ENCODE measurements at places on chromosomes 6 and 20.
A peak's percentile ranks its signal among the peaks of the same experiment; 100 is the strongest.

- no peak for DNase-seq
Observed at GRCh38 chr6:3561725-3562124, 104.9 kb upstream of the SLC22A23 start.

DNA sequence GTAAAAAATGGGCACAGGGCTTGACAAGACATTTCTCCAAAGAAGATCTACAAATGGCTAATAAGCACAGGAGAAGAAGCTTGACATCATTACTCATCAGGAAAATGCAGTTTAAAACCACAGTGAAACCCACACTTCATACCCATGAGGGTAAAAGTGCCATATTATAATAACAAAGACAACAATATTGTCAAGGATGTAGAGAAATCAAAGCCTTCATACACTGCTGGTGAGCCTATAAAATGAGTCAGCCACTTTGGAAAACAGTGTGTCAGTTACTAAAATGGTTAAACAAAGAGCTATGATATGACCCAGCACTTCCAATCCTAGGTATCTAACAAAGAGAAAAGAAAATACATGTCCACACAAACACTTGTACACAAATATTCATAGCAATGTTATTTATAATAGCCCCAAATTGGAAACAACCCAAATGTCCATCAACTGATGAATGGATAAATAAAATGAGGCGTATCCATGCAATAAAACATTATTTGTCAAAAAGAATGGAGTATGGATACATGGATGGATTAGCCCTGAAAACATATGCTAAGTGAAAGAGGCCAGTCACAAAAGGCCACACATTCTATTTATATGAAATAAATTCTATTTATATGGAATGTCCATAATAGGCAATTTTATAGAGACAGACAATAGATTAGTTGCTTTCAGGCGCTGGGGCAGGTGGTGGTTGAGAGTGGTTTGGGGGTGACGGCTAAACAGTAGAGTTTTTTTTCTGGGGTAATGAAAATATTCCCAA lies 11.5 kb upstream of the IL20RA start:
- no peak for DNase-seq

DNA sequence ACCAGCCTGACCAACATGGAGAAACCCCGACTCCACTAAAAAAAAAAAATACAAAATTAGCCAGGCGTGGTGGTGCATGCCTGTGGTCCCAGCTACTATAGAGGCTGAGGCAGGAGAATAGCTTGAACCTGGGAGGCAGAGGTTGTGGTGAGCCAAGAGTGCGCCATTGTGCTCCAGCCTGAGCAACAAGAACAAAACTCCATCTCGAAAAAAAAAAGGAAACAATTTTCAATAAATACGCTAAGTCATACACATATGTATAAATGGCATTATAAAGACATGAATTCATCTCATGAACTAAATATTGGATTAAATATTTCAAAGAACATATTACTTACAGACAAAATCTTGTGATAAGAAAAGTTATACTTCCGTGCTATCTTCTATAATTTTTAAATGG lies 2.9 kb downstream of the ARHGAP18 start:
- no peak for DNase-seq

DNA sequence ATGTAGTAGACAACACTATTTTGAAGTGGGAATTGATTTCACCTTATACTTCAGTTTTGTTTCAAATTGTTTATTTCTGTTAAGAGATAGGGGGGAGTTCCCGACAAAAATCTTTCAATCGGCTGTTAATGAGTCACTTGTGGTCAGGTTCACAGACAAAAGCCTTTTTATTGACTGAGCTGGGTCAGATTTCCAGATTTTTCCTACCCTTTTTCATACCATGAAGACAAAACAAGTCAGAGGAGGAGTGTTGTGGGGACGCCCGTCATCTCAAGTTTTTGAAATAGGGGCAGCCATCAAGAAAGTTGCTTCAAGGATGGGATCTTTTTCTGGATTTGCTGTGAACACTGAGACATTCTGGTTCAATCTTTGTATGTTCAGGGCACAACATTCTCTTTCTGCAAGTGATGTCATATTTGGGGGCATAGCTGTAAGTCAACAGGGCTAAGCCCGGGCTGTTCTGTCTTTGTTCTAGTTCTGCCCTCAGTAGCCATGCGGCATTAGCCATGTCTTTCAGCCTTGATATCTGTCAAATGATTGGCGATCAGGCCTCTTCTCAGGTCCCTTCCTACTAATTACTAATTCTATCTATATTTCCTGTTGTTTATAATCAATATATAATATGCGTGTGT lies 496.0 kb upstream of the MARCKS start:
- DNase-seq = no peak

DNA sequence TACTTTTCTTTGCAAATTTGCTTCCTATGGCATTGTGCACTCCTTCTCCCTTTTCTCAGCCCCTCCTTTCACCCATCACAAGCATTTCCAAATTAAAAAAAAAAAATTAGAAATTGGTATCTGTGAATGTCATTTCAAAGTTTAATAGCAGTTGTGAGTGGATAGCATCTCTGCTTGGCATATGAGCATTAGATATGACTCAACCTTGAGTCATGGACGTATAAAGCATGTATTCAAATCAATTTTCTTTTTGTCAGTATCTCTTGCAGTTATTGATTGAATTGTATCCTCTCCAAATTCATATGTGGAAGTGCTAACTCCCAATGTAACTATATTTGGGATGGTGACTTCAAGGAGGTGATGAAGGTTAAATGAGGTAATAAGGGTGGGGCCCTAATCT lies 60.1 kb upstream of the MAP3K7 start:
- DNase-seq = no peak

DNA sequence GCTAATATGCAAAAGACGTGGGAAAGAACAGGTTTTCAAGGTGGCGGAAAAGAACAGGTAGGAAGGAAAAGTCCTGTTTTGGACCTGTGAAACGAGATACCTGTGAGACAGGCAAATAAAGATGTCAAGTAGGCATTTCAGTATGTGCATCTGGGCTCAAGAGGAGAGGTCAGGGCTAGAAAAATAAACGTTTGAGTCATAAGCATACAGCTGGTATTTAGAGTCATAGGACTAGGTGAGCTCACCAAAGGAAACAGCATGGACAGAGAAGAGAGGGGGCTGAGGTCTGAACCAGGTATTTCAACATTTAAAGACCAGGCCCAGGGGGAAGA lies 14.9 kb downstream of the MTFR2 start:
- DNase-seq = no peak

DNA sequence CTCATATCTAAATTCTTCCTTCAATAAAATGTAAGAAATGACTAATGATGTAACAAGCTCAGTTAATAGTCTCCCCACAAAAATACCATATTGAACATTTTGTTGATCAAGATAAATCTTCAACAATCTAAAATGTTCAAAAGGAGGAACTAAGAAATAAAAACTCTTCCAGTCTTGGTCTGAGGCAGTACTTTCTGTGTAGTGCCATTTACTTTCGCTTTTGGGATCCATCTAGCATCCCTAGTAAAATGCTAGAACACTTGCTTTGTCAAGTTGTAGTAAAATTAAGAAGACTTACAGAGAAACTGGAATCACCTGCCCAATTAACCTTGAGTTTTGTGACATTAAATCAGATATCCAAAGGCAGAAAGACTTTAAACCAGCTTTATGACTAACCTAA lies 246.4 kb downstream of the KHDRBS2 start:
- no peak for DNase-seq

DNA sequence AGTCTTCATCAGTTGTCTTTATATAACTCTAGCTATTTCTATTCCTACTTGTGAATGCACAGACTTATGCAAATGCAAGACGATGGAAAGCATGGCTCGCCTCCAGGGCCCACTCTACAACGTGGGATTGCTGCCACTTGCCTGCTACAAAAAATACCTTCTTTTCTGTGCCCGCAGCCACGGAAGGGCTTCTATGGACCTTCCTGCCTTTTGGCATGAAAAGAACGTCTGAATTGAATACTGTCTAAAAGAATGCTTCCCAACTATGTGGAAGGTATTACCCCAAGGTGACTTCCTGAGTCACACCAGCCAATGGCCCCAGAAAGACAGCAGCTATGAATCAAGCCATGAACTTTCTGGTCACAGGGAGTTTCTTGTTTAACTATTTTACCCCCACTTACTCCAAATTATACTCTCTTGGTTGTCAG lies 261.2 kb downstream of the HIVEP2 start:
- no peak for DNase-seq

DNA sequence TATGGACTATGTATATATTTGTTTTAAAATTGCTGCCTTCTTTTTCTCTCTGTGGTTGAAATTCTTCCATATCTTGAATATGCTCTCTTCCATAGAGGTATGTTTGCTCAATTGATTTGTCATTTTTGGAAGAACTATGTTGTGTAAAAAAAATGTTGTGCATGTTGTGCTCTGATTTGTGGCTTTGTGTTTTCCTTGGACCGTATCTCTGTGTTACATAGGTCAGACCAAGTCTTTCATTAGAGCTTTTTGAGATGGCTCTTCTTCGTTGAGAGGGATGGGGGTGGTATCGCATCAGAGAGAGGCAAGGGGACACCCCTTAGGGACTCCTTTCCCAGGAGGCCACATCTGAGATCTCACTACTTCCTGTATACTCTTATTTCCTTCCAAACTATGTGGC lies 43.8 kb downstream of the TMEM244 start:
- no peak for DNase-seq

DNA sequence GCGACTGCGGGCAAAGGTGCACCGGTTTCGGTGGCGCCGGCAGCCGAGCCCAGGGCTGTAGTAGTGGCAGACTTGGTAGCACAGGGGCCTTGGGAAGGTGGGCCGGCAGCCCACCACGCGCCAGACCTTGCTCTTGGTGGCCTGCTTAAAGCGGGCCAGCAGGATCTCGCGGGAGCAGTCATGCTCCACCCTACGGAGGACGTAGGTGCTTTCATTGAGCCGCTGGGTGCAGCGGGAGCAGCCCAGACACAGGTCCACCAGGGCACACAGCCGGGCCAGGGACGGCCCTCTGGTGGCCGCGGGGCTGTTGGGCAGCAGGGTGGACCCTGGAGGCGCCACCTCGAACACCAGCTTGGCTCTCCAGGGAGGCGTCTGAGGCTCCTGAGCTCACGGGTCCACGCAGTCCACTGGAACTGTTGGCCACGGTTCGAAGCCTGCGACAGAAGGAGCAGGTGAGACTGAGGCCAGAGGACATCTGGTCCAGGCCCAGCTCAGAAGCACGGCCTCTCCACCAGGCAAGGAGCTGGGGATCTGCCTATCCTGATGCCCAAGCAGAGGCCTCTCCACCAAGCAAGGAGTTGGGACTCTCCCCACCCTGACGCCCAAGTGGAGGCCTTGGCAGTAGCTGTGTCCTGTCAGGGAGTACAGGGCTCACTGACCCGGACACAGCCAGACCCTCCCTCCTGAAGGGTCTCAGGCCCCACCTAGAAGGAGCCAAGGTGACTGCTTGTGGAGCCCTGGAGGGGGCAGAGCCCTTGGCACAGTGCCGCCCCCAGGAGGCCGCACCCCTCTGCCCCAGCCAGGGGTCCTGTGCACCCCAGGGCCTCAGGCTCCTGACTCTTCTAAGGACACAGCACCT lies 1.0 kb downstream of the HELZ2 start:
- no peak for DNase-seq

DNA sequence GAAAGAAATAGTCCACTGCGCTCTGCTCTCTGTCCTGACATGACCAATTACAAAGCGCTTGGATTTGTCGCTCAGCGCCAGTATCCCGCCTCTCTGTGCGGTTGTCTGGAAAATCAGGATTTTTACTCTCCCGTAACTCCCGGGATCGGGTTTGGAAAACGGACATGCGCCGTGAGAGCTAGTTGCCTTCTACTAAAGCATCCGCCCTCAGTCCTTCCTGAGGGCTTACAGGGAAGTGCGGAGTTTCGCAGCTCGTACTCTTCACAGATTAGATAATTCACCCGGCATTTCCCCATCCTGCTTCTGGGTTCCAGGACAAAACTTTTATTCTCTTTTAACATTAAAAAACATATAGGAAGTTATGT lies 427 bp upstream of the MKKS start:
- DNase-seq = peak; percentile 41

DNA sequence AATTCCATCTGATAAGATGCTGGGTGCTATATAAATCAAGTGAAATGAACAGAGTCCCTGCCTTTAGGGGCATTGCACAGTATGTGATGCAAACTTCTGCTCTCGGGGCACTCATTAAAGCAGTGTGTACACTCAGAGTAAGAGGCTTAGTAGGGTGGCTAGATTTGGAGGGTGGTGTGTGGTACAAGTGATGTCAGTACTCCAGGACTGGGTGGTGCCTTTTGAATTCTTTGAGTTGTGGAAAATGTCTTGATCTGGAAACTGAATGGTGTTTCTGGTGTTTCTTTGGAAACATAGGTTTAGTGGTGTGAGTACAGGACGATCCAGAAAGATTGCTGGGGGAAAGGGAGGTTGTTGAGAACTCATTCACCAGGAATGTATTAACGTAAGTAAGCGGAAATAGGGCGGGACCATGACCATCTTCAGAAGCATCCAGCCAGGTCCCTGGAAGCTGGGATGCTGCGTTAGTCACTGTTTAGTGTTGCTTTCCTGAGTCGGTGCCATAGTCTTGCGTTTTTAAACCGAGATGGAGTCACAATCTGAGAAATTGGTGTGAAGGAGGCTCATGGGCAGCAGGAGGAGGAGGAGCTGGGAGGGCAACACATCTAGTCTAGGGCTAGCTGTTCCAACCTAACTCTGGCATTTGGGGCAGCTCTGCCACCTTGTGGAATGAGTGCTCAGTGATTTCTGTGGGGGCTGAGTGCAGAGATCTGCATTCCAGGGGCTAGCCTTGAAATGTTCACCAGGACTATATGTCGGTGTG lies 70.3 kb downstream of the SCAND1 start:
- peak; percentile 8 for DNase-seq

DNA sequence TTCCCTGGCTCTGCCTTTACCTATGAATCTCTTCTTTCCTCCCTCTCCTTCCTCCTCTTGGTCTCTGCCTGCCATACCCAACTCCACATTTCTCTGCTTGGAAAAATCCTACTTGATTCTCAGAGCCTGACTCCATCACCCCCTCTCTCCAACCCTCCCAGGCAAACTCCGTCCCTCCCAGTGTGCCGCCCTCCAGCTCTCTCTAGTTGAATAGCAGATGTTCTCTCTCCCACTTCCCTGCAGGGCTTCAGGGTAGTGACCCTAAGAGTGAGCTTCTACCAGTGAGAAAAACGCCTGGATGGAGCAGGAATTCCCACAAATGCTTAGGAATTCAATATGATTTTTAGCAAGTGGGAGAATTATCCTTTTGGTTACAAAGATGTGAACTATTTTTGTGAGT lies 141.6 kb downstream of the MTHFD1L start:
- no peak for DNase-seq

GRCh38 chr6:40320947-40321346 lies 266.2 kb downstream of the LRFN2 start:
- DNase-seq = no peak

- no peak for DNase-seq
Observed at GRCh38 chr6:158826819-158827501, 7.8 kb upstream of the EZR start.

- no peak for DNase-seq
Observed at GRCh38 chr6:42428326-42429041, 23.2 kb downstream of the TRERF1 start.

- DNase-seq = no peak
Observed at GRCh38 chr6:11636121-11636520, 98.6 kb downstream of the TMEM170B start.
